ENCODE measurements at places on chromosomes 12 and 14.
A peak's percentile ranks its signal among the peaks of the same experiment; 100 is the strongest.

DNA sequence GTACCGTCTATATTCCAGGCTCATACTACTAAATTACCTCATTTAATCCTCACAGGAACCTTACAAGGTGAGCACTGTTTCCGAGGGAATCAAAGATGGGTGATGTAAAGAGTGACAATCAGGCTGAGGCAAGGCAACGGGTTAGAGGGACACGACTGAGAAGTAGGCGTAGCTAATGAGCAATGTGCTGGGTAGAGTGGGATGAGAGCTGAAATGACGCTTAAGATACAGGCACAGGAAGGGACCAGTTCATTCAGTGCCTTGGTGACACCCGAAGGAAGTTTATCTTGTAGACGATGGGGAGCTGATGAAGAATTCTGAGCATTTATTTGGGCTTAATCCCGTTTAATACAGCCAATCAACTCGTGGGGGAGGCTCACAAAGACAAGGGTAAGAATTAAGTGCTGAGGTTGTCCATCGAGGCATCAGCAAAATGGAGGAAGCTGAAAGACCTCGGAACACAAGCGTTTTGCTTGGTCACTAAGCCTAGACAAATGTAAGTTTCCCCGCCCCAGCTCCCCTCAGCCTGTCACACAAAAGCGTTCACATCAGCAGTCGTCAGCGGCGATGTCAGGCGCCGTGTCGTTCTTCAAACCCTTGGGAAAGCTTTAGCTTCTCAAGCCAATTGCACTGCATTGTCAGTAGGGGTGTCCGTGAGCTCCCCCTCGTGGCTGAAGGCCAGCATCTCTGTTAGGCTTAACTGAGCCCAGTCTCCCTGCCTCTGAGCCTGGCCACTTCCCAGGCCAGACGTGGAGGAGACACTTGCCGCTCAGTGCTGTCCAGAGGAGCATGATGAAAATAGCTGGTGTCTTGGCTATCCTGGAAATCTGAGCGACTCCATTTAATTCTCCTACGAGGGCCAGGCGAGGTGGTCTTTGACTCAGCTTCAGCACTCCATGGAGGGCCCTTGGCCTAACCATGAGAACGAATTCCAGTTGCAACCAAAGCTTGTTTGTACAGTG lies 288.5 kb upstream of the G2E3 start:
- DNase-seq: peak; percentile 95

- DNase-seq: no peak
Measured at GRCh38 chr14:75435473-75435872, 7.7 kb downstream of the JDP2 start.

- no peak for DNase-seq
Measured at GRCh38 chr12:81888961-81889360, 129.8 kb upstream of the PPFIA2 start.

DNA sequence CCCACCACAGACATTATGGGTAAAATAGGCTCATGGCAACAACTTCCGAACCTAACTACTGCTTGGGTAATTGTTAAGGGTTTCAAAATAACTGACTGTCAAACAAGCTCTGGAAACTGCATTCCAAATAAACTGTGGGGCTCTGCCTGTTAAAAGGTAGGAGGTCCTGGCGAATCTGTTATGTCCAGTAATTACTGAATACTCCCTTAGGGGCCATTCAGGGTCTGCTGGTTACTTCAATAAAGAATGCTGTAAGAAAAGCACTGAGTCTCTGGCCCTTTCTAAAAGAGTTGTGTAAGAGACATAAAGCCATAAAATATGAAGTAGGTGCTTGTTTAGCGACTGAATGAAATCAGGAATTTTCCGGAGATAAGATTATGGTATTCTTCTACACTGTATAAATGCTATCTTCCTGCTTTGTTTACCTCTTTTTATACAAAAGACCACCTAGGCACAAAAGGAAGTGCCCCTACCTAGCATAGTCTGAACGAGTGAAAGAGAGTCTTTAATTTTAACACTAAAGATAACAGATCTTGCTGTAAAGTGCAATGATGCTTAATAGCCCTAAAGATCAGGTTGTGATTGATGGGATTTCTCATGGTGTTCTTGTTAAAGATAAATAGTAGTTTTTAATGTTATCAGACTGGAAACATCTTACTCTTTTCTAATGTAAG lies 127.8 kb downstream of the FBXL14 start:
- DNase-seq: no peak

DNA sequence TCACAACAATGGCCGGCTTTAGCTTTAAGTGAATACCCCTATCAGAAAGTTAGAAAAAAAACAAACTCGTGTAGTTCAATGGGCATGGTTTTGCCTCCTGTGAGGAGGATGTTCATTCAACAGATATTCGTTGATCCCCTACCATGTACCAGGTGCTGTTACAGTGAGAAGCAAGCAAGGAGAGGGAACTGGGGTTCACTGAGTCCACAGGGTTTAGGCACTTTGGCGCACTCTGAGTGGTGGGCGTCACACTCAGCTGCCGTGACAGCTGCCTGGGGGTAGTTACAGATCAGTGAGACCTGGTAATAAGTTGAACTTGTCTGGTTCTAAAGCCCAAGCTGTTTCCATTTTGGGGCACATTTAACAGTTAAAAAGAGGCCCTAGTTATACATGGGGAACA lies 74.2 kb downstream of the PAPOLA start:
- no peak for DNase-seq

DNA sequence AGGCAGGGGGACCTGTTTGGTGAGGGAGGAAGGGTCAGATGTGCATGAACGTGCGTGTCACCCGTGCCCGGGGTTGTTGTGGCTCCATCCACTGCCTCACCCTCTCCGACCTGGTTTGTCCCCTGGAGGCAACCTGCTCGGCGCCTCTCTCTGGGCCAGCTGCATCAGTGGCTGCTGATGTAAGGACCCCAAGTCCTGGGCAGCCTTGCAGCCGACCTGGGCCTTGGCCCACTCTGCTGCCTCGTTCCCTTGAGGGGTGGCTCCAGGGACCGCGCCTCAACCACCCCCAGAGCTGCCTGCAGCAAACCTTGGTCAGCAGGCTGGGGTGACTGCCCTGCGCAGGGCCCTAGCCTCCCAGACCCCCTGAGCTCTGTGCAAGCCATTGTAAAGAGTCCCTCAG lies 351.7 kb downstream of the TMEM121 start:
- DNase-seq: peak; percentile 13

DNA sequence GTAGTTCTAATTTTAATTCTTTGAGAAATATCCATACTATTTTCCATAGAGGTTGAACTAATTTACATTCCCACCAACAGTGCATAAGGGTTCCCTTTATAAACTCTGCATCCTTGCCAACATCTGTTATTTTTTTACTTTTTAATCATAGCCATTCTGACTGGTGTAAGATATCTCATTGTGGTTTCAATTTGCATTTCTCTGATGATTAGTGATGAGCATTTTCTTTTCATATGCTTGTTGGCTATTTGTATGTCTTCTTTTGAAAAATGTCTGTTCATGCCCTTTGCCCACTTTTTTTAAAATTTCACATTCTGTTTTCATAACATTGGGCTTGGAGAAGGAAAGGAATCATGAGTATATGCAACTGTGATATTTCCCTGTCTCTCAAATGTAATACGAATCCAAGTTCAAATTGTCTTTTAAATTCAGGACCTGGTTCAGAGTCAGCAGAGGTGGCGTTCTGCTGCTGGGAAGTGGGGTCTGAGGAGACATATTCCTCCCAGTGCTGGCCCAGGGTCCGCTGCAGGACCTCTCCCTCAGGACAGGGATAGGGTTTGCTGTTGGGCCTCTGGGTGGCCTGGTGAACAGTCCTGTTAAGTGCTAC lies 81.2 kb upstream of the ETV6 start:
- no peak for DNase-seq

GRCh38 chr14:73230051-73230450 lies 7.3 kb upstream of the PAPLN start:
- DNase-seq: no peak

GRCh38 chr14:103892247-103892646 lies 36.0 kb upstream of the TDRD9 start:
- DNase-seq: peak; percentile 44

DNA sequence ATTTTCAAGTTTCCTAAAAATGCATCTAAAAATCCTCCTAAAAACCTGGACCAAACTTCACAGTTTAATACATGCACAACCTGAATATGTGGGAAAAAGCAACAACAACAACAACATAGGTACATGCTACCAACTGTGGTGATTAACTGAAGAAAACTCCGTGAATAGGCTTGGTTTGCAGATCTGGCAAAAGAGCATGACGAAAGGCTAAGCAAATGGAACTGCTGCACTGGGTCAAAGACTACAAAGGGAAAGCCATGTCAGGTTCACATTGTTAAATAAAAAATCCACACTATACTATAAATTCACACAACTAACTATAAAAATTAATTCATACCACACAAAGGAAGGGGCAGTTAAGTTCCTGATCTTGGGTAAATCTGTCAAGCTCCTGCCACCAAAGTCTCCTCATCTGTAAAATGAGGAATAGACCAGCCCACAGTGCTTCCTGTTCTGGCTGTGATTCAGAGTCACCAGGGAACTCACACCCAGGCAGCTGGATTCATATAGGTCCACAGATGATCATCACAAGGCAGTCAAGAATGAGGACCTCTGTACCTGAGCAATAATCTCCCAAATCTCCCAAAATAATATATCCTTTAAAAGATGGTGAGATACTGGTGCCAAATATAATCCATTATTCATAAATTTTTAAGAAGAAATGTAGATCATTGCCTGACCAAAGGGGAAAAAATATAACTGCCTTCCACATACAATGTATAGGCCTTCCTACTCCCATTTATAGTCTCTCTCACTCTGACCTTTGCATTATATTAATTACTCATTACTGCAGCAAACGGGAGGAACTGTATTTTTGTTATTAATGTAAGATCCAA lies 7.0 kb downstream of the CORO1C start:
- no peak for DNase-seq

- no peak for DNase-seq
Measured at GRCh38 chr14:23430723-23431085, 4.8 kb downstream of the MYH7 start.

GRCh38 chr14:96139169-96139568 lies 65.5 kb upstream of the BDKRB2 start:
- no peak for DNase-seq

DNA sequence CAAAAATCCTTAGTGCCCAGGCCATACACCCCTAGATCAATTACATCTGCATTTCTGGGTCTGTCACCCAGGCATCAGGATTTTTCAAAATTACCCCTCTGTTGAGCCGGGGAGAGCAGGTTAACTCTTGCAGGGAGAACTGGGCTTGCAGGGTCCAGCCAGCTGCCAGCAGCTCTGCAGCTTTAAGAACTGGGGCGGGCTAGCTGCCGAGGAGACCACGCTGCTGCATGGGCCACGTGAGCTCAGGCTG lies at the start of gene DGLUCY:
DGLUCY (plus strand) TSS at position 245 of the 250 bp plus-strand sequence. CDS start 46,222 bp downstream, outside the sequence.
- no peak for DNase-seq

GRCh38 chr12:4786795-4787194 lies 66.6 kb downstream of the GALNT8 start:
- peak; percentile 45 for DNase-seq

- peak; percentile 64 for DNase-seq
Measured at GRCh38 chr12:117098361-117099217, 627 bp downstream of the TESC start.

DNA sequence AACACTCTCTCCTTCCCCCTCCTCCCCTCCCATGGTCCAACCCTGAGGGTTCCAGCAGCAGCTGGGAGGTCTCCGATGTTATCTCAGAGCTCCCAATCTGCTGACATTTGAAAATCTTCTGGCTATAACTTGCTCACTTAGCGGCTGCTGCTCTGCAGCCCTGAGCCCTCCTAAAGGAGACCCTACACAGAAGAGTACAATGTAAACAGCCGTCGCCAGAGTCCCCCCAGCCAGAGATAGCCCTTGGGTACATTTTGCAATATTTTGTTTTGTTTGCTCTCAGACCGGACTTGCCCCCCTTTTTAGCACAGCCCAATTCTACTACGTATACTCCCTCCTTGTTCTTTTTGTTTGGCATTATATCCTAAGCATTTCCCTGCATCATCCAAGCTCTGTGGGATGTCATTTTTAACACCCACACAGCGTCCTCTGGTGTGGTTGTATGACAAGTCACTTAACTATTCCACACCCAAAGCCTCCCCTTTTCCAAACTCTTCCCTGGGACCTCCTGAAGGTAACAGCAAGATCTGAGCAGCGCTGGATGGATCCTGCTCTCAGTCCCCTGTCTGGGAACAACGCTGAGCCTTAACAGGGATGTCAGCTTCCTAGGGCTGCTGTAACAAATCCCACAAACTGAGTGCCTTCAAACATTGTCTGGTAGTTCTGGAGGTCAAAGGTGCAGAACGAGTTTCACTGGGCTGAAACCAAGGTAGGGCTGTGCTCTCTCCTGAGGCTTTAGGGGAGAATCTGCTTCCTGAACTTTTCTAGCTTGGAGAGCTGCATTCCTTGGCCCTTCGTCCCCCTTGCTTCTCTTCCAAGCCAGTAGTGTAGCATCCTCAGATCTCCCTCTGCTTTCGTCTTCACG lies 25.3 kb upstream of the TCL1B start:
- peak; percentile 80 for DNase-seq

DNA sequence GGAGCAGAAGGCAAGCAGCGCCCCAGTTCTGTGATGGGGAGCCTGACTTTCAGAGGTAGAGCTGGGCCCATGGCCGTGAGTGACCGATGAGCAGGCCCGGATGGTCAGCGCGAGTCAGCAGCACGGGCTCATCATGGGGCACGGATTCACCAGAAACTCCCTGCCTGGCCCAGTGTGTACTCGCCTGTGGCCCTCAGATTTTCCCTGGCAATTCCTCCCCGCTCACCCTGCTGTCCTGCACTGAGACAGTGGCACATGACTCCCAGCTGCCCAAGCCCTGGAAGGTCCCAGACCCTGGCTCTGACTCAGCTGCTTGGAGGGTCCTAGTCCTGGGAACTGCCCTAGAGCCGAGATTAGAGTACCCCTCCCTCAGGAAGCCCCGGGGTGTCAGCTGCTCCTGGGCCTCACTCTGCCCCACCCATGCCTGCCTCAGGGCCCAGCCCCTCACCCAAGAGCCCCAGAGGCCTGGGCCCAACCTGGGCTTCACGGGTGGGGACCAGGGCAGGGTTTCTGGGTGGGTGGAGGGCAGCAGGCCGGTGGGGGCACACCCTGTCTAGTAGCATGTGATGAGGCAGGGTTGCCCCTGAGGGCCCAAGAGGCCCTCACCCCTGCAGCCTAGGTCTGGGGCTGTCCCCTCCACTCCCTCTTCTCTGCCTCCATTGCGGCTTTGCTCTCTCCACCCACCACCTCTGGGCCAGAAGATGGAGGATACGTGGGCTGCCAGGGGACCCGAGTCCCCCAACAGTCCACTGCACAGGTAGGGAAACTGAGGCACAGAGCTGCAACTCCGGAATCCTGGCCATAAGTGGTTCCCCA lies 8.4 kb downstream of the TRMT61A start:
- no peak for DNase-seq

DNA sequence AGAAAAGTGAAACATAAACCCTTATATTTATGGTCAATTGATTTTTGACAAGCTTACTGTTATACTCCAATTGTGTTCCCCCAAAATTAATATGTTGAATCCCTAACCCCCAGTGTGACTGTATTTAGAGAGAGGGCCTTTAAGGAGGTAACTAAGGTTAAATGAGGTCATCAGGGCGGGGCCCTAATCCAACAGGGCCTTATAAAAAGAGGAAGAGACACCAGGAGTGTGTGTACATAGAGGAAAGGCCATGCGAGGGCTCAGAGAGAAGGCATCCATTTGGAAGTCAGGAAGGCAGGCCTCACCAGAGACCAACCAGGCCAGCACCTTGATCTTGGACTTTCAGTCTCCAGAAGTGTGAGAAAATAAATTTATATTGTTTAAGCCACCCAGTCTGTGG lies 6.5 kb upstream of the VTI1B start:
- DNase-seq: no peak

- DNase-seq: no peak
Measured at GRCh38 chr12:18457362-18457761, 196.0 kb downstream of the PIK3C2G start.
